CD4-positive, alpha-beta memory T cell (primary cell): ENCODE measurements at places on chromosomes 1 and 21.

- DNase-seq: peak; percentile 37
These were observed 1.4 kb downstream of the MAGI3 start for GRCh38 chr1:113391649-113392271.

DNA sequence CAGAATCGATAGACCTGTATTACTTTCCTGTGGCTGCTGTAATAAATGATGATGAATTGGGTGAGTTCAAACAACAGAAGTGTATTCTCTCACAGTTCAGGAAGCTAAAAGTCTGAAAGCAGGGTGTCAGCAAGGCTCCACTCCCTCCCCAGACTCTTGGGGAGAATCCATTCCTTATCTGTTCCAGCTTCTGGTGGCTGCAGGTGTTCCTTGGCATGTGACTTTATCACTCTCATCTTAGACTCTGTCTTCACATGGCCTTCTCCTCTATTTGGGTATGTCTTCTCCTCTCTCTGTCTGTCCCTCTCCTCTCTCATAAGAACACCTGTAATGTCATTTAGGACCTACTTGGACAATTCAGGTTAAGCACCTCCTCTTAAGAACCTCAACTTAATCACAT is 44.1 kb upstream of the SLC2A1 start:
- no peak for DNase-seq

DNA sequence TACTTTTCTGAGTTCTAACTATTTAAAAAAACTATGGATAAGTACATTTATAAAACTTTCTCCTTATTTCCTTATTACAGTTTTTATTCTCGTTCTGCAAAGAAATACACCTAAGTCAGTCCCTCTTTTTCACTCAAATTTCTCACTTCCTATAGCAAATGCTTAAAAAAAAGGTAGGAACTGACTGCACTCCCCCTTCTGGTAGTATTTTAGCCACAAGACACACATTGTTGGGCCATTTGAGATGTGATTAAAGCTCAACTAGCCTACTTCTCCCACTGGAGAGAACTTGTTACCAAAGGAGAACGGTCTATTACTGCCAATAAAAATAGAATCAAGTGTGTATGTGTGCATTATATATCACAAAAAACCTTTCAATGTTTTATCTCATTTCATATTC is 521.9 kb upstream of the PRMT6 start:
- DNase-seq: no peak

DNA sequence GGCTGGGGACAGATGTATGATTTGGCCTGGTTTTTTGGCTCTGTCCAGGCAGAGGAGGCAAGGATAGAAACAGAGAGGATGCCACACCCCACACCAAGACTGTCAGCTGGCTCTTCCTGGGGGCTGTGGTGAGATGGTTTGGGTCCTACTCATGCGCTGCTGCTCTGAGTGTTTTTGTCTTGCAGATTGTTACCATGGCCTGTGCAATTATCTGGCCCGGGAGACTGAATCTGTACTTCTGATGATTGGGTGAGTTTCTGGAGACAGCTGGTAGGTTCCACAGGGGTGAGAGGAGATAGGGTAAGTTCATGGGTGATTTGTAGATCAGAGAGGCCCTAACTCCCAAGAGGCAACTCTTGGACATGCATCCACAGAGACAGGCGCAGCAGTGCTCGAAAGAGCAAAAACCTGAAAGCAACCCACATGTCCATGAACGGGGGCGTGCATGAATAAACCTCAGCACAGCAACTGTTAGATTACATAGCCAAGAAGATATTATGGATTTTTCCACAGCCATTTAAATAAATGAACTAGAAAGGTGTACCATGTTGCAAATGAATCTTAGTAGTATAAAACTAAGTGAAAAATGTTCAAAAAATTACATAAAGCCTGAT is 17.8 kb downstream of the AADACL4 start:
- DNase-seq: no peak

- no peak for DNase-seq
These were observed 5.7 kb upstream of the PPP1R15B start for GRCh38 chr1:204417074-204417997.

GRCh38 chr1:53288790-53289429 is 39.0 kb downstream of the LRP8 start:
- DNase-seq: no peak

- DNase-seq: no peak
These were observed 11.4 kb upstream of the RGS16 start for GRCh38 chr1:182615468-182616129.

- no peak for DNase-seq
These were observed 89.9 kb downstream of the IER5 start for GRCh38 chr1:181178241-181178879.

GRCh38 chr1:13586001-13586400 is 2.4 kb downstream of the PDPN start:
- no peak for DNase-seq

DNA sequence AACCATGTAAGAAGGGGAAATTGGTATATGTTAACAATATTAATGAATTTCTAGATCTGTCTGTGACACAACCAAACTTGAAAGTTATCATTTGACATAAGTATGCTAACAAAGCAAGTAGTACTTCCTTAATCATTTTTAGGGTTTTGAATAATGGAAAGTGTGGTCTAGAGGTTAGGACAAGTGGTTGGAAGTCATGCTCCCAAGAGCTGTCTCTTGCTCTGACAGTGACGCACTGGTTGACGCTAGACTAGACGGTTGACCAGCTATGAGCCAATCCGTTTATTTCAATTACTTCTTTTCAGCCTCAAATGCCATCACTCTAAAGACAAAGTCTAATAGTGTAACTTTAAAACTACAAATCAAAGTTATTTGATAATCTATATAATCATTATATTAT is 20.7 kb upstream of the RGS1 start:
- DNase-seq: no peak

DNA sequence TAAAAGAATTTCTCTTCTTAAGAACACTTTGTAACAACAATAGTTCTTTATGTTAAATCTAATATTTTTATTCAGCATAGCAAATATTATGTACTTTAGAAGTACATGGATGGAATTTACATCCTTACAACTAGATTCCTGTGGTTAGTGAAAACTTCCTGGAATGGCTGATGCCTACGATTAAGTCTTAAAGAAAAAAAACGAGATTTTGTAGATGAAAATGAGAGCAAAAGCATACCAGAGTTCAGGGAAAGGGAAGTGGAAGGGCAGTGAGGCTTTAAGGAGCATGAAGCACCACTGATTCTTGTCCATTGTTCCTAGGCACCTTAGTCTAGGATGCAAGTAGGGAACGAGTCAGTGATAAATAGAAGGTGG is 26.7 kb downstream of the CFH start:
- no peak for DNase-seq

GRCh38 chr1:20190256-20191160 is 4.2 kb upstream of the PLA2G2C start:
- DNase-seq: no peak

GRCh38 chr1:178530502-178530901 is 17.6 kb downstream of the TEX35 start:
- no peak for DNase-seq
